ENCODE measurements at places on chromosomes 12 and 14.

GRCh38 chr12:45880533-45880932 lies 109.8 kb downstream of the SCAF11 start:
- no peak for DNase-seq

DNA sequence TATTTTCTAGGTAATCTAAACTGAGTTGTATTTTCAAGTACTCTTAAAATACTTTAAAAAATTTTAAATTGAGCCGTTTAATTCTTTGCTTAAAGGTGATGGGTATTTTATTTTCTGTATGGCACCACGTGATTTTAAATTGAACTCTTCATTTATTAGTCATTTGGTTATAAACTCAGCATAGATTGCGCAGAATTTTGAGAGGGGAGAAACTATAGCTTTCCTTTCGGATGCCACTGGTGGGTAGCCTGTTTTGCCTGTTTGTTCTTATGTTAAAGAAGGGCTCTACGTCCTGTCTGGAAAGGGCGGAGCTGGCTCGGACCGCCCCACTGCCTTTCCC lies 411 bp upstream of the STYX start:
- no peak for DNase-seq

GRCh38 chr14:33377596-33378390 lies 439.1 kb downstream of the NPAS3 start:
- DNase-seq: no peak

GRCh38 chr14:91902336-91902735 lies 35.0 kb upstream of the TC2N start:
- no peak for DNase-seq

- DNase-seq: no peak
Observed at GRCh38 chr12:97283297-97283696, 179.3 kb upstream of the RMST start.

Measured in AG09319 (cell line).